ENCODE measurements at places on chromosomes 1 and 21.

GRCh38 chr1:79197421-79197820, 190.9 kb upstream of the ADGRL4 start:
- DNase-seq: no peak

DNA sequence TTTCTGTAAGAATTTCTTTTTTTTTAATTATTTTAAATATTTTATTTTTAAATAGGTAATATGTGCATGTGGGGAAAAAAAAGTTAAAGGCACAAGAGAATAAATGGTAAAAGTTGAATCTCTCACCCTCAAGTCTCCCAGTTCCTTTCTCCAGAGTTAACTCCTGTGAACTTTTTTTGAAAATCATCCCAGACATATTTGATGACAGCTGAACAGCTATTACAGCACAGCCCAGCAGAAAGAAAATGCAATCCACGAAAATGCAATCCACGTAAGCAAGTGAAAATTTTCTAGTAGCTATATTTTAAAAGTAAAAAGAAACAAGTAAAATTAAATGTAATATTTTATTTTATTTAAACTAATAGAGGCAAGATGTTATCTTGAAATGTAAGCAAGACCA, 310.0 kb upstream of the RUNX1 start:
- no peak for DNase-seq

GRCh38 chr1:78437396-78437795, 53.4 kb upstream of the PTGFR start:
- DNase-seq: no peak

GRCh38 chr1:50098591-50099021, 10.1 kb upstream of the ELAVL4 start:
- no peak for DNase-seq

GRCh38 chr21:46005481-46005881, 23.9 kb downstream of the COL6A1 start:
- DNase-seq: no peak

- DNase-seq: no peak
Observed at GRCh38 chr1:221315330-221315729, 426.6 kb downstream of the DUSP10 start.

- DNase-seq: no peak
Observed at GRCh38 chr1:67836769-67837168, 3.5 kb upstream of the GNG12 start.

- DNase-seq: peak; percentile 75
Observed at GRCh38 chr1:239322369-239322768, 64.0 kb upstream of the CHRM3 start.

DNA sequence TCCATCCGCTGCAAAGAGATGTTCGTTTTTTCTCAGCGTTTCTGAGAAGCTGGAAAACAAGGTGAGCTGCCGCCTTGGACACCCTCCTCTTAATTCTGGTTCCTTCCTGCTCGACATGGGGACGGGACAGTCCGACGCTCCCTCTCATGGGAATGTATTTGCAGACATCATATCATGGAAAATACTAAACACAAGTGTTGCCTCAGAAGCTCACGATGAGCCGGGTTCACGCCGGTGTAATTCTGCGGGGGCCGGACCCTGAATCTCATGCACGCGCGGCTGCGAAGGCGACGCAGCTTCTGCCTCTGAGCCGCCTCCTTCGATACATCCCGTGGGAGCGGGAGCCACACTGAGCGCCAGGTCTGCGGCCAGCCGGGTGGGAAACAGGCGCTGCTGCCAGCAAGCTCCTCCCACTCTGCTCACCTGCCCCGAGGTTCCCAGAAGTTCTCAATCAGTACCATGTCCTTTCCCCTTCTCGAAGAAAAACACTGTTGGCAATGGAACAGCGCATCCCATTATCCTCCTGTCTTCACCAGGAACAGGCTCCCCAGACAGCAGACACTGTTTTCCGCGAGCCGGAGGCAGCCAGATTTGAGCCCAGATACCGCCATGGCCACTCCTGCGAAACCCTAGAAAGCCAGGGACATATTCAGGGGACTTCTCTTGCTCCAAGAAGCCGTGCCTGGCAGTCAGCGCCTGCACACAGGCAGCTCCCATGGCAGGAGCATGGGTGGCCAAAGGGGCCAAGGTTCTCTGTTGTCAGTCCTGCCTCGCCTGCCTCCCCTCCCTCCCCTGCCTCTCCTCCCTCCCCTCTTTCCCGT, 98.0 kb downstream of the WDR4 start:
- no peak for DNase-seq

DNA sequence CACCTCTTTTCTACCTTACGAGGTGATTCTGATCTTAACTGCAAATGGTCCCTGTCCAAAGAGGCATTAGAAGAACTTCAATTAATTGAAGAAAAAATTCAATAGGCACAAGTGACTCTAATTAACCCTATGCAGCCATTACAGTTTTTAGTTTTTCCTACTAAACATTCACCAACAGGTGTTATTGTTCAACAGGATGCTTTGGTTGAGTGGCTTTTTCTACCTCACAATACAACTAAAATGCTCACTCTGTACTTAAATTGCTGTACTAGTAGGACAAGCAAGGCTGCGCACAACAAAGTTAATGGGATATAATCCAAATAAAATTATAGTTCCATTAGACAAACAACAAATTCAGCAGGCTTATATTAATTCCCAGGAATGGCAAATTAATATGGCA, 11.6 kb upstream of the PM20D1 start:
- no peak for DNase-seq

GRCh38 chr1:53186533-53186932, 10.1 kb upstream of the CPT2 start:
- no peak for DNase-seq

DNA sequence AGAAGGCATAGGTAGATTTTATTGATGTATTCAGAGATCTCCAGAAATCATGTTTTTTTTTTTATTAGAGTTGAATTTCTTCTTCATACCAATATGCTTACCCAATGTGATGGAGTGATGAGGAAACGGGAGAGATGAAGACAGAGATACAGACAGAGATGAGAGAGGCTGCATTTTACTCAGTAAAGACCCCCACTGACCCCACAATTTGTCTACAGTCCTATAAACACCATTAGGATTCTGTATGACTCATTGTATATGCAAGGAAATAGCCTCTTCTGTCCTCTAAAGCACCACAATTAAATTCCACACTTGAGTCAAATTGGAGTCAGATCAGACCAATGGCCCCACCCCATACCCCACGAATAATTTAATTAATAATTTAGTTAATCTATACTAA, 44.0 kb downstream of the RUNX1 start:
- DNase-seq: no peak

- DNase-seq: no peak
Observed at GRCh38 chr1:22835636-22836319, 125.1 kb downstream of the EPHB2 start.

DNA sequence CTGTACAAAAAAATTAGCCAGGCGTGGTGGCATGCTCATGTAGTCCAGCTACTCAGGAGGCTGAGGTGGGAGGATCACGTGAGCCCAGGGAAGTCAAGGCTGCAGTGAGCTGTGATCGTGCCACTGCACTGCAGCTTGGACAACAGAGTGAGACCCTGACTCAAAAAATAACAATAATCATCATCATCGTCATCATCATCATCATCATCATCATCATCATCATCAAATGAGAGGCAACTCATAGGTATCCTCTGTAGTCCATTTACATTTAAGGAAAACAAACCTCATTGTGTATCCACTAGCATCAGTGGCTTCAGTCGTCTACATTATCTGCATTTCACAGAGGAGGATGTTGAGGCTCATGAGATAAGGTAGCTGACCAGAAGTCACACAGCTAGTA, 68.8 kb upstream of the SELENON start:
- DNase-seq: no peak

GRCh38 chr1:216566641-216567205, 143.5 kb upstream of the USH2A start:
- DNase-seq: no peak

DNA sequence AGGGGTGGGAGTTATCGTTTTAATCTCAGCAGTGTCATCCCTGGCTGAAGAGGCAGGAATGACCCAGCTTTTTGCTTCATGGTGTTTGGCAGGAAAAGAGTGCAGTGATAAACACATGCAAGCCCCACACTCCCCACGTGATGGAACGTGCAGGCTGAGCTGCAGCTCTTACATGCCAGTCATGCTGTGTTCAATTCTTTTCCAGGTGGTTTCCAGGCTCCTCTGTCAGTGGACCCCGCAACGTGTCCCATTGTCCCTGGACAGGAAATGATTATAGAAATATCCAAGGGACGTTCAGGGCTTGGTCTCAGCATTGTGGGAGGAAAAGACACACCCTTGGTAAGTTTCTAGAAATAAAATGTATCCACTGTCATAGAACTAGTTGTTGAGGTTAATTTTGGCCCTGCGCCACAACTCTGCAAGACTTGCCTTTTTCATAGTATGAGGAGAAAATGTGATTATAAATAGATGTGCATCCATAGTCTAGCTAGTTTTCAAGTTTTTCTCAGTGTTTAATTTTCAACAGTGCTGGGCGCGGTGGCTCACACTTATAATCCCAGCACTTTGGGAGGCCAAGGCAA, 110.2 kb upstream of the L1TD1 start:
- no peak for DNase-seq

GRCh38 chr1:113103048-113103447, 30.1 kb downstream of the LRIG2 start:
- no peak for DNase-seq

GRCh38 chr1:240399381-240399780, 212.6 kb downstream of the GREM2 start:
- no peak for DNase-seq

DNA sequence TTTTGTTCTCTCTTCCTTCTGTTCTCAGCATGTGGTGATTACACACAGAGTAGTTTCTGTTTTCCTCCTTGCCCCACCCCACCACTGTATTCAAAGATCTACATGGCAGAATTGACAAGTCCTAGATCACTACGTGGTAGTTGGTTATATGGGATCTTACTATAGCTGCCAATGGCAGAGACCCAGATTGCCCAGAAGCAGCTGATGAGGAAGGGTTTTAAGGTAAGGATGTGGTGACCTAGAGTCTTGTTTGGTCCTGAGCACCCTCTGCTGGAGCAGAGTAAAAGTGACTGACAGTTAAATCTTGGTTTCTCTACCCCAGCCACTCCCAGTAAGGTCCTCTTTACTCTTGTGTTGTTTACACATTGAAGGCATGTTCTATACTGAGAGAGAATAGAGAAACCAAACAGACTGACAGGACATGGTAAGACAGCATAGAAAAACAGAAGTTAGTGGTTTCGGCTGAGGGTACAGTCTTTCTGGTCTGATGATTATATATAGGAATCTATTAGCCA, 22.8 kb upstream of the STRIP1 start:
- DNase-seq: no peak

- DNase-seq: no peak
Observed at GRCh38 chr21:44305691-44306090, 5.8 kb downstream of the PFKL start.

- DNase-seq: no peak
Observed at GRCh38 chr1:151509350-151510019, 1.7 kb upstream of the CGN start.

- no peak for DNase-seq
Observed at GRCh38 chr1:155062702-155063411, 683 bp upstream of the EFNA4 start.

GRCh38 chr1:40017951-40018575, 22.5 kb upstream of the CAP1 start:
- no peak for DNase-seq

GRCh38 chr1:96987186-96987703, 265.7 kb downstream of the PTBP2 start:
- DNase-seq: no peak

DNA sequence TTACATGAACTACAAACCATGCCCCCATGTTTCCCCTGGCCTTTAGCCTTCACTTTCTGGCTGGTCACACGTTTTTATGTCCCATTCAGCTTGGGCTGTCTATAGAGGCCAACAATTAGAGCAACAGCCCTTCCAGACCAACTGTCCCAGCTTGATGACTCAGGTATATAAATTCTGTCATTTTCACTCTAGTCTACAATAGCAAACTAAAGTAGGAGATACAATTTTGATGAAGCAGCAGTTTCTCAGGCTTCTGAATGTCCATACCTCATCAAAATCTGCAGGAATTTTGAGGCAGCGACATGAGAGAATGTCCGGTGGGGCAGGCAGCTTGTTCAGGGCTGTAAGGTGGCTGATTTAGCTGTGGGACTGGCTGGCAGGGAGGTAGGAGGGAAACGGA, 45.6 kb upstream of the VAV3 start:
- no peak for DNase-seq
